ENCODE measurements at places on chromosomes 2 and 18. TPM values are rescaled to one million over a fixed set of nuclear protein-coding genes. Genes with fewer than 3 reads are reported as not detected.

GPAT2 gene
- total RNA-seq, result 12.6 TPM

- peaks cover 5% of the 10 kb centered on the region for H3K4me1 ChIP-seq
- peaks cover 4% of the 10 kb centered on the region for H3K36me3 ChIP-seq
- no peak overlapping the region for H3K27ac ChIP-seq
- no peak for DNase-seq
- H3K4me3 ChIP-seq, result no peak overlapping the region
Measured at GRCh38 chr2:106011380-106011779, 182.7 kb downstream of the UXS1 start.

COBLL1 gene
- not detected for total RNA-seq

XDH gene
- total RNA-seq, result not detected

DNA sequence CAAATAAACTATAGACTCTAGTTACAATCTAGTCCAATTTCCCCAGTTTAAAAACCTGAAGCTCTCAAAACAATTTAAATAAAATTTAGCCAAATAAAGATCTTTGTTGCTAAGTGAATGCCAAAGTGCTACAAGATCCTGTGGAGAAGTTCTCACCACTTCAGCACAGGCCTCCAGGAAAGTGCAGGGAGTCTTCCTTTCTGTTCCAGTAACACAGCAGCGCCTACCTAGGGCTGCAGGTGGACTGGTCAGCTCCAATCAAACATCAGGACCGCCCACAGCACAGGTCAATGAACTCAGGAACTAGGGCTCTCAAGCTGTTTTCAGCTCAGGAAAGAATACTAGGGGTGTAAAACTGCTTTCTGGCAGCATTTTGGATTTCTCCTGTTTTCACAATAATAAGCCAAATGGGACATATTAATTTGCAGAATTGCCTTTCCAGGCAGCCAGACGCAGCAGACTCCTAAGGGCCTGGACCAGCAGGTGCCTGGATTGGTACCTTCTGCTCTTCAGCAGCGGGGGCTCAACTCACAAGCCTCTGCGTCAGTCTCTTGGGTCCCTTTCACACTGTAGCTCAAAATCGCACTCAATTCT is 1.5 kb downstream of the FAM110C start:
- H3K36me3 ChIP-seq, result no peaks in the 10 kb centered on the region
- H3K27me3 ChIP-seq, result peaks cover 40% of the 10 kb centered on the region
- H3K4me1 ChIP-seq, result peaks cover 9% of the 10 kb centered on the region
- no peak for DNase-seq
- peak overlapping the region; percentile 53 for H3K4me3 ChIP-seq
- H3K27ac ChIP-seq, result no peak overlapping the region

DNA sequence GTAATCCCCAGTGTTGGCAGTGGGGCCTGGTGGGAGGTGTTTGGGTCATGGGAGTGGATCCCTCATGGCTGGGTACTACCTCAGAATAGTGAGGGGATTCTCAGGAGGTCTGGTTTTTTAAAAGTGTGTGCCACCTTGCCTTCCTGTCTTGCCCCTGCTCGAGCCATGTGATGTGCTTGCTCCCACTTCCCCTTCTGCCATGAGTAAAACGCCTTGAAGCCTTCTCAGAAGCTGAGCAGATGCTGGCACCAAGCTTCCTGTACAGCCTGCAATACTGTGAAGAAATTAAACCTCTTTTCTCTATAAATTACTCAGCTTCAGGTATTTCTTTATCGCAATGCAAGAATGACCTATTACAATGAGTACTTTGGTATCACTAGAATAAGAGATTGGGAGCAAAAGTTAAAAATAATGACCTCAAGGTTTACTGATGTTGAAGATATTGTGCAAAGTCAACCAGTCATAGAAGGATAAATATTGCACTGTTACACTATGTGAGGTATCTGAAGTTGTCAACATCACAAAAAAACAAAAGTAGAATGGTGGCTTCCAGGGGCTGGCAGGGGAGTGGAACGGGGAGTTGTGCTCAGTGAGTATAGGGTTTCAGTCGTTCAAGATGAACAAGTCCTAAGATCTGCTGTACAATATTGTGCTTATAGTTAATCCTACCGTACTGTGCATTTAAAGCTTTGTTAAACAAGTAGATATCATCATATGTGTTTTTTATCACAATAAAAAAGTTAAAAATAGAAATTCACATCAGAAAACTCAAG is 938.3 kb upstream of the CNTNAP5 start:
- no peaks in the 10 kb centered on the region for H3K4me1 ChIP-seq
- no peak overlapping the region for H3K27ac ChIP-seq
- DNase-seq, result no peak

IL18R1 gene
- 17.1 TPM for total RNA-seq

CROCC2 gene
- total RNA-seq, result not detected

DNA sequence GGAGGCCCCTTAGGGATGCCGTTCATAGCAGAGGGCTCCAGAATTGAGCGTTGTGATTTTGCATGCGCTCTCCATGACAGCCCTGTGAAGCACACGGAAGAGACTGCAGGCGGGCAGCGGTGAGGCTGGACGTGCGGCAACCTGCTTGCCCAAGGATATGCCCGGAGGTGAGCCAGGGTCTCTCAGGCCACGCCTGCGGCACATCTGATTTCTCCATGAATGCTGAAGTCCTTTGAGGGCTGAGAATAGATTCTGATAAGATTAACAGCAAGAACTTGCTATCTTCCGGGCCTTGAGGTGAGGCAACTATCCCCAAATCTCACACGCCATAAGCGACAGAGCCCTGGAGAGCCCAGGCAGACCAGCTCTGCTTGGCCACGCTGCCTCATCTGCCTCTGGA is 55.6 kb upstream of the LAMA1 start:
- H3K4me1 ChIP-seq, result no peaks in the 10 kb centered on the region
- no peak overlapping the region for H3K4me3 ChIP-seq
- H3K27me3 ChIP-seq, result peaks cover 3% of the 10 kb centered on the region

CABYR gene
- 1.7 TPM for total RNA-seq

DNA sequence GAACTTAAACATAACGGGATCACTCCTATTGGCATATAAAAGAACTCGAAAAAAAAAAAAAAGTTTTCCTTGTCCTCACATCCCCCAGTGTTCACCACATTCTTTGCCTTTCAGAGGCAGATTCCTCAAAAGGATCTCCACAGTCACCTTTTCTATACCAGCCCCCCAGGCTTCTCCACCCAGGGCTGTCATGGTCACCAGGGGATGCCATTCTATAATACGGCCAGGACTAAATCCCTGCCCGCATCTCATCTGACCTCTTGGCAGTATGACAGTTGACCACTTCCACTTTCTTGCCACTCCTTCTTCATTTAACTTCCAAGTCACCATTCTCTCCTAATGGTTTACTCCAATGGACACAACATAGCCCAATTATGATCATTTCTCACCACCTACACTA is 29.3 kb downstream of the SOS1 start:
- H3K4me3 ChIP-seq, result no peak overlapping the region
- no peak overlapping the region for H3K27ac ChIP-seq
- peaks cover 28% of the 10 kb centered on the region for H3K4me1 ChIP-seq
- H3K27me3 ChIP-seq, result no peaks in the 10 kb centered on the region
- DNase-seq, result no peak

GRCh38 chr2:46278952-46279351 is 18.3 kb upstream of the EPAS1 start:
- H3K36me3 ChIP-seq, result no peaks in the 10 kb centered on the region
- no peak for DNase-seq
- no peak overlapping the region for H3K27ac ChIP-seq
- peaks cover 12% of the 10 kb centered on the region for H3K27me3 ChIP-seq

DQX1 gene
- total RNA-seq, result 0.10 TPM

TUBA4B gene
- not detected for total RNA-seq

RAB6C gene
- not detected for total RNA-seq

SLC9A4 gene
- total RNA-seq, result 0.10 TPM

- DNase-seq, result no peak
- H3K27me3 ChIP-seq, result no peaks in the 10 kb centered on the region
- no peaks in the 10 kb centered on the region for H3K4me1 ChIP-seq
- H3K36me3 ChIP-seq, result no peaks in the 10 kb centered on the region
Measured at GRCh38 chr2:236348976-236349375, 84.8 kb upstream of the ASB18 start.

GRCh38 chr2:193336781-193337180 is 1142.0 kb upstream of the TMEFF2 start:
- no peaks in the 10 kb centered on the region for H3K4me1 ChIP-seq
- no peak for DNase-seq
- H3K27ac ChIP-seq, result no peak overlapping the region
- H3K27me3 ChIP-seq, result no peaks in the 10 kb centered on the region
- H3K36me3 ChIP-seq, result no peaks in the 10 kb centered on the region

DNA sequence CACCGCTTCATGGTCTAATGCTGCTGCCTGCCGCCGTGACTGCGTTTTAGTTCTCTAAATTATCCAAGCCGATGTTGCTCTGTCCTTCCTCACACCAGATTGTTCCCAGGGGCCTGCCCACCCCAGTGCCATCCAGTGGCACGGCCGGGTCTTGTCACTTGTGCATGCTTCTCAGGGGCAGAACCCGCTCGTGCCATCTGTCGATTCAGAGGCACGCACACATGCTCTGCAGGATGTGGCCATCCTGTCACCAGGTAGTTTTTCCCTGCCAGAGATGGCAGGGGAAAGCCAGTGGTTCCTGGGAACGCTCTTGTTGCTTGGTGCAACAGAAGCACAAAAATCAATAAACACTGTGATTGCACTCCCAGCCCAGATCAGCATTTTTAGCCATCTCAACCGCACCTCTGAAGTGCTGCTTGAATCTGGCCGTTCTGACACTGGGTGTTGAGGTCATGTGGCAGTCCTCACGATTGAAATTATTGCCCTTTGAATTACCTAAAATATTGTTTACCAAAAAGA is 119.6 kb upstream of the BOD1L2 start:
- H3K4me1 ChIP-seq, result peaks cover 2% of the 10 kb centered on the region
- no peaks in the 10 kb centered on the region for H3K27me3 ChIP-seq
- H3K36me3 ChIP-seq, result peaks cover 35% of the 10 kb centered on the region
- no peak overlapping the region for H3K27ac ChIP-seq
- H3K4me3 ChIP-seq, result no peak overlapping the region
